Activated CD8-positive, alpha-beta memory T cell treated with anti-CD3 and anti-CD28 coated beads for 1 hour (primary cell): ENCODE measurements at places on chromosomes 12 and 14.

- DNase-seq = no peak
Measured at GRCh38 chr12:80222261-80222660, 122.9 kb downstream of the OTOGL start.

GRCh38 chr12:117045160-117046010 is 53.8 kb downstream of the TESC start:
- DNase-seq = no peak

GRCh38 chr12:104064842-104065427 is 604 bp downstream of the HCFC2 start:
- DNase-seq = no peak

GRCh38 chr14:76133103-76133502 is 18.6 kb upstream of the GPATCH2L start:
- no peak for DNase-seq

GRCh38 chr12:62129291-62129690 is 130.9 kb upstream of the USP15 start:
- no peak for DNase-seq

DNA sequence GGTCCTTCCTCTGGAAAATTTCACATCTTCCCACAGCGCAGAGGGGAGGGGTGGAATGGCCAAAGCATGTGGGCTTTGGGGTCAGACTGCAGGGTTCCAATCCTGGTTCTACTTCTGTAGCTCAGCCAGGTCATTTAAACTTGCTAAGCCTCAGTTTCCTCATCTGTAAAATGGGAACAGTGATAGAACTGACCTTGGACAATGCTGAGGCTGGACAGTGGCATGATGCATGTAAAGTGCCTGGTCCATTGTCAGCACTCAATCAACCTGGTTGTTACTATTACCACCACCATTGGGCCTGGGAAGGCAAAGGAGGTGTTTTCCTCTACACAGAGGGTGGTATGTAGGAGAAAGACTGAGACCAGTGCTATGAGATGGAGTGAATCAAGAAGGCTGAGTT is 162.8 kb downstream of the VRK1 start:
- DNase-seq = no peak

DNA sequence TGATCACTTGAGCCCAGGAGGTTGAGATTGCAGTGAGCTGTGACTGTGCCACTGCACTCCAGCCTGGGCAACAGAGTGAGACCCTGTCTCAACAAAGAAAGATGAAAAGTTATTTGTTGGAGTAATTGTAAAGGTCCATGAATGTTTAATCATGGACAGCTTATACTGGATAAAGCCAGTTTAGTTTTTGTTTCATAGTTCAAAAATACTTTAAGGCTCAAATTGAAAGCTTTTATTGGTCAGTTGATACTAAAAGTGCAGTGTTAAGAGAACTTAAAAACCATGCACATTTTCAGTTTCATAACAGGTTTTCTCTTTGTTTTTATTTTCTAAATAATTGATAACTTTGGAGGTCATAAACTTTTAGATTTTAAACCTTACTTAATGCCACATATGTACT is 108.4 kb downstream of the MON2 start:
- DNase-seq = no peak

DNA sequence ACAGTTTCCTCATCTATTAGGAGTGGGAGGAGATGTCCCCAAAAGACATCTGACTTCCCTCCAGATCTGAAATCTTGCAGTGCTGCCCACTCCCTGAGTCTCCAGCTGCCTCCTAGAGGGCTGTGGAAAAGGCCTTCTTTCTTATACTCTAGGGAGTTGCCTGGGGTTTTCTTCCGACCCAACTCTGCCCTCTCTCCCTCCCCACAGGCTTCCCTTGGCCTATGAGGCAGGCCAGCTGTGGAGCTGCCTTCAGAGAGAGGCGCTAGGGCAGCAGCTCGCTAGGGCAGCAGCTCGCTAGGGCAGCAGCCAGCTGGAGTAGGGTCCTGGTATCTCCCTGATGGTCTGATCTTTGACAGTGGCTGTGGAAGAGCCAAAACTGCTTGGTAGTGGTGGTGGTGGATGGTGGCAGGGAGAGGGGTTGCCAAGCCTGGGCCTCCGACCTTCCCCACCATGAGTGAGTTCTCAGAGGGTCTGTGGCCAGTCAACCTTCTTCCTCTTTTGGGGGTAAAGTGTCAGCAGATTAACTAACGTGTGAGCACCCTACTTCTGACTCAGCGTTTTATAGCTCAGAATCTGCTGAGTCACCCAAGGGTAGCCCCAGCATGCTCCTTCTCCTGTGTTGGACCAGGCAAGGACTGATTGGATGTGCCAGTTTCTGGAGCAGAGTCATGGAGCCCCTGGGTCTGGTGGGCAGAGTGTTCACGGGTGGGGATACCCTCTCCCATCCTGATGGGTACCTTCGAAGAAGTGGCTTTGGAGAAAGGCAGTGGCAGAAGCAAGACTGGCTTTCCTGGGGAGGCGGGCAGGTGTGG is 2.3 kb downstream of the SLC48A1 start:
- DNase-seq = no peak

- no peak for DNase-seq
Measured at GRCh38 chr12:131605304-131605829, 105.5 kb upstream of the SFSWAP start.

DNA sequence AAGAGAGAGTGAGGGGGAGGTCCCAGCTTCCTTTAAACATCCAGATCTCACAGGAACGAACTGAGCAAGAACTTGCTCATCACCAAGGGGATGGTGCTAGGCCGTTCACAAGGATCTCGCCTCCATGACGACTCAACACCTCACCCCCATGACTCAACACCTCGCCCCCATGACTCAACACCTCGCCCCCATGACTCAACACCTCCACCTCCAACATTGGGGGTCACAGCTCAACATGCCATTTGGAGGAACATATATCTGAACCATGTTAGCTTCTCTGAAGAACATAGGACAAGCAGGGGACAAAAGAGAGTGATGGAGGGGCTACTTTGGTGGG is 66.0 kb upstream of the LHX5 start:
- no peak for DNase-seq

- DNase-seq = no peak
Measured at GRCh38 chr14:59481871-59482540, 2.2 kb downstream of the L3HYPDH start.

- no peak for DNase-seq
Measured at GRCh38 chr12:40760821-40761220, 68.6 kb downstream of the CNTN1 start.

- DNase-seq = no peak
Measured at GRCh38 chr12:39272871-39273655, 169.9 kb downstream of the KIF21A start.

DNA sequence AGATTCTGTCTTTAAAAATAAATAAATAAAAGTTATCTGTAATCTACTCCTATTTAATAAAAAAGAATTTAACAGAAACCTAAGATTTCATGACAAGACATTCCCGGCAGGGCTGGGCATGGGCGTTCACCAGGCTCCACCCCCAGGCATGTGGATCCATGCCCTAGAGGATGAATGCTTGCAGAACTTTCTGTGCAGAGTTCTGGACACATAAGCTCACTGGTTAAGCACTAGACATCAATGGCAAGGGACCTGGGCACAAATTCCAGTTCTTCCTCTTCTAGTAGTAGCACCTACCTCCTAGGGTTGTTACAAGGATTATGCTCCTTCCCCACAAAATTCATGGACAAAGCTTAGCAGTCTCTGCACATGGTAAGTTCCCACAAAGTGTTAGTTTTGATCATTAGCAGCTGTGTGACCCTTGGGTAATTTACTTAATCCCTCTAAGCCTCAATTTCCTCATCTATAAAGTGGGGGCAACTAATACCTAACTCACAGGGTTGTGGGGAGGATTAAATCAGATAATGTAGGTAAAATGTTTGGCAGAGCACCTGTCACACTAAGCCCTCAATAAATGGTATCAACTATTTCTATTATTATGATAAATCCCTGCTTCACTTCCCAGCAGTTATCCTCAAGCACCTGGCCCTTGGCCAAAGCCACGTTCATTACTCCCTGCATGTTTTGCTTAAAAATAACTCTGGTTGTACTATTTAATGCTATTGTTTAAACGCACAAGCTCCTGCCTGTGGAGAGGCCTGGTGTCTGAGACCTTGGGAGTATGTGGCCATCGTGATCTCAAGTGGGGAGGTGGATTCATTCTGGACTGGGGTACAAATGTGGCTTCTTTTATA is 9.8 kb downstream of the GALNT6 start:
- no peak for DNase-seq

GRCh38 chr12:6592087-6592486 is 15.1 kb downstream of the CHD4 start:
- DNase-seq = no peak

GRCh38 chr14:36346052-36346451 is 25.6 kb upstream of the MBIP start:
- DNase-seq = no peak

DNA sequence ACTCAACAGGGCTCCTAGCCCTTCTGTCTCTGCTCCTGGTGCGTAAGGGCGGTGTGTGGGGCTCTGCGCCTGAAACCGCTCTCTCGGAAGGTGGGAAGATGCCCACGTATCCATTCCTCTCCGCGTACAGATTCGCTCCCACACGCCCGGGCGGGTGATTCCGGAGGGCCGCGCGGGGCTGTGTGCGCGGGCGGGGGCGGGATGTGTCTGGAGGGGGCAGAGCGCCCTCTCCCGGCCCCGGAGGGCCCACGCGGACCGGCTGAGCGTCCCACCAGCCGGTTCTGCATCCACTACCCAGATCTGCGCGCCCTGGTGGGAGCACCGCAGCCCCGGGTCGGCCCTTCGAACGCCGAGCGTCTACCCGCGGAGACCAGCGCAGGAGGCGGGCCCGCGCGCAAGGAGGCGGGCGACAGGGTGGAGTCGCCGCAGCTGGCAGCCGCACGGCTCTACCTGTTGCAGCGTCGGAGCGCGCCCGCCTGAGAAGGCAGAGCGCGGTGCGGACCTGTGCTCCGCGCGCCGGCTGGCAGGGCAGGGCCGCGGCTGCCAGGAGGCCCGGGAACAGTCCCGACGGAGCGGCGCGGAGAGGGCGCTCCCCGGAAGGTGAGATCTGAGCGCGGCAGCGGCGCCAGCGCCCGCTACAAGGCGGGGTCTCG is 1.4 kb upstream of the KCNK13 start:
- DNase-seq = no peak

DNA sequence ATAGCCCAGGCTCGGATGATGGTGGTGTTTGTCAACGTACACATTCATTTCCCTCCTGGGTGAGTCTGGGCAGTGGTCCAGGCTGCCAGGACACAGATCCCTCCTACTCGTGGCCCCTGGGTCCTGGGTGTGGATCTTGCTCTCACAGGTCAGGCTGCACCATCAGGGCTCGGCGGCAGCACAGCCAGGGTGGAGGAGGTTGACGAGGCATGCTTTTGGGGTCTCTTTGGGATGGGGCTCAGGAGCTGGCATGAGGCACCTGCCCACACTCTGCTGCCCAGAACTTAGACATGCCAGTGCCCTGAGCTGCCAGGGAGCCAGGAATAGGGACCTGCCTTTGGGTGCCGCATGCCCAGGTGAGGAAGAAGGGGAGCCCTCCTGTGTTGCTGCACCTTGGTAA is 9.7 kb downstream of the TMEM121 start:
- no peak for DNase-seq

- DNase-seq = no peak
Measured at GRCh38 chr12:124774054-124774461, 89.6 kb downstream of the SCARB1 start.

- DNase-seq = no peak
Measured at GRCh38 chr12:464484-465267, 4.9 kb downstream of the B4GALNT3 start.

GRCh38 chr12:97877404-97877803 is 414.8 kb downstream of the RMST start:
- no peak for DNase-seq

- no peak for DNase-seq
Measured at GRCh38 chr14:105139212-105139825, 29.3 kb downstream of the JAG2 start.

- DNase-seq = no peak
Measured at GRCh38 chr14:50677527-50678063, 9.5 kb upstream of the SAV1 start.

DNA sequence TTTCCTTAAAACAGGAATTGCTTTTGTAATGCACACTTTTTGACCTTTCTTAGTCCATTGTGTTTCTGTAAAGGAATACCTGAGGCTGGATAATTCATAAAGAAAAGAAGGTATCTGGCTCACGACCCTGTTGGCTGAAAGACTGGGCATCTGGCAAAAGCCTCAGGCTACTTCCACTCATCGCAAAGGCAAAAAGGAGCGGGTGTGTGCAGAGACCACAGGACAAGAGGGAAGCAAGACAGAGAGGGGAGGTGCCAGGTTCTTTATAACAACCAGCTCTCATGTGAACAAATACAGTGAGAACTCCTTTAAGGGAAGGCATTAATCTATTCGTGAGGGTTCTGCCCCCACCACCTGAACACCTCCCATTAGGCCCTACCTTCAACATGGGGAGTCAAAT is 182.1 kb downstream of the C12orf50 start:
- no peak for DNase-seq

DNA sequence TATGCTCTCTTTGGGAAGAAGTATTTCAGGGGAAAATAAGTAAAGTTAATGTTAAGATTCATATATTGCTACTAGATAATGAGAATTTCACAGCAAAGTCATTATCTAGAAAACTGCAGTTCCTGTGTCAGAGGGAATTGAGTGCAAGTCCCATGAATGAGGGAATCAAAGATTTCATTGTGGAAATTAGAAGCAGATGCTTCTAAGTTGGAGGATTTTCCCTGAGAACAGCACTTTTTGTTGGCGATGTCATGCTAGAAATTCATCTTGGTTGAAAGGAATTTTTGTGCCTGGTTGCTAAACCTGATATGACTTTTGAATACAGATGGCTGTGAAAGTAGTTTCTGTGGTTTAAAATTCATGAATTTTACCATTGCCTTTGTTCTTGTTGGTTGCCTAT is 25.6 kb downstream of the FRMD6 start:
- DNase-seq = no peak

- DNase-seq = no peak
Measured at GRCh38 chr14:98177551-98177950, 1094.4 kb downstream of the BCL11B start.

DNA sequence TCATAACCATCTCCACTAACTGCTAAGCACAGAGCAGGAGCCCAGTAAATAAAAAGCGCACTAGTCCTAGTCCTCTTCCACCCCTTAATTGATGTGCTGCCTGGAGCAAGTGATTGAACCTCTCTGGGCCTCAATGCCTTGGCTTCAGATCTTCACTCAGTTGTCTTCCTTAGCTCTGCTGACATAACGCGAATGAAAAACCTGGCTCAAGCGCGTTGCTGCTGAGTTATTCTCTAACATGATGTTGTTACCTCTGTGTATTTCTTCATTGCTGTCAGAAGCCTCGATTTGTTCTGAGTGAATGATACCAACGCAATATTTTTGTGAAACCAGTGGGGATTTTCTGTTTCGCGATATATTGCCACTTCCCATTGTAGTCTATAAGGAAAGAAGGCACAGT is 185.1 kb upstream of the CCND2 start:
- DNase-seq = no peak

GRCh38 chr12:120061575-120062214 is 54.9 kb downstream of the RAB35 start:
- no peak for DNase-seq

GRCh38 chr12:53046655-53047220 is 3.1 kb upstream of the TNS2 start:
- DNase-seq = no peak

GRCh38 chr12:39483597-39483996 is 40.7 kb upstream of the KIF21A start:
- DNase-seq = no peak

GRCh38 chr12:88580051-88580871 is at the start of gene KITLG:
KITLG (minus strand) TSS chr12:88580471; CDS start chr12:88580278, 193 bp downstream.
- DNase-seq = no peak

GRCh38 chr12:68667896-68668295 is 18.9 kb upstream of the NUP107 start:
- no peak for DNase-seq

GRCh38 chr14:92688434-92689375 is 59.7 kb downstream of the LGMN start:
- DNase-seq = no peak
